ENCODE measurements at places on chromosomes 12 and 14. TPM values are rescaled to one million over a fixed set of nuclear protein-coding genes. Genes with fewer than 3 reads are reported as not detected.

DNA sequence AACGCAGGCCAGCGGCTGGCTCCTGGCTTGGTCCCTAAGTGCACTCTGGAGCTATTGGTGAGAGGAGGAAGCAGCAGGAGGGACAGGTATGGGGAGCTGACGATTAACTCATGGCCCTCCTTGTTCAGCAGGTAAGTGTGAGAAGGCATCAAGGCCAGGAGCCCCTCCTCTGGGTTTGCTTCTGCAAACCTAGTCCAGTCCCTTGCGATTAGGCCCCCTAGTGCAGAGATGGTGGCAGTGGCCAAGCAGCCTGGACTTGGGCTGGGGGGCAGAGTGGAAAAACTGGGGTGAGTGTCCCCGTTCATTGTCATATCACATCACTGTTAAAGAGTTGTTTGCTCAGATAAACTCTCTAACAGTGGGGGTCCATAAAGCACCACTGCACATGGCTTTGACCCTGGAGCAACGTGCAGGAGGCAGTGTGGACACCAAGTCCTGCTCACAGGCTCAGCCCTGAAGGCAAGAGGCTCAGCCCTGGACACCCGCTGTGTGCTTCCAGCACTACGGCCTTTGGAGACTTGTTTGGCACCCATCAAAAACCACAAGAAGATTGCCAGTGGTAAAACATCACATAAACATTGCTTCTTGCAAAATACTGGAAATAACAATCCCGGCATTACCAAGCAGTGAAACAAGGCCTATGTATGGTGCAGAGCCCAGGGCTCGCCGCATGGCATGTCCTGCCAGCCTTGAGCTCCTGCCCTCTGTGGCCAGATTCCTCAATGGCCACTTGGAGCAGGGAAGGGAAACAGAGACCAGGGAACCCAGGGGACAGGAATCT is 184.3 kb upstream of the RTL1 start:
- DNase-seq = peak; percentile 40

DNA sequence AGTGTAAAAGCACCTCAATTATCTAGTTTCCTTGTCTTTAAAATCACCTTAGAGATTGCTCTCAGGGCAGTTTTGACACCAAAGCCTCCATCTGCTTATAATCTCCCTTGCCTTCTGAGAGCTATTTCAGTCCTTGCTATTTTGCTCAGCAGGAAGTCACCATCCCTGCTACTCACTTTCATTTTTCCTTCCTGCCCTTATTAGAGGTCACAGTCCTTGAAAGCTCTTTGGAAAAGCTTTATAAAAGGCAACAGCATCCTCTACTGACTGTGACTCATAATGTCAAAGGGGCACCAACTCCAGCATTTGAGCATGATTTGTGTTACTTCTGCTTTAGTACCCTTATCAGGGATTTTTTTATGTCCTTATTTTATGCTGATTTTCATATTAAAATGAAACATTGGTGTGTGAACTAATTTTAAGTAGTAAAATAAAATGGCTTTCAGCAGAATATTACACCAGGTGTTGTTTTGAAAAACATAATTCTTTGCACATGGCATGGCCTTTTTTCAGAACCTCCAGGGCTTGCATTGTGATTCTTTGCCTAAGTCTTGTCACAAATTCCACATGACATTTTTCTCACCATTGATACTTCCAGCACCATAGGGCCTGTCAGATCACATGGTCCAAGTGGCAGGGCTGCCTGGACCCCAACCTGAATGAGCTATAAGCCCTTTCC is 213.0 kb downstream of the ADAMTS20 start:
- peak; percentile 74 for DNase-seq

GRCh38 chr12:64385468-64385867 is 5.1 kb downstream of the C12orf56 start:
- peak; percentile 46 for DNase-seq

- DNase-seq = no peak
Measured at GRCh38 chr12:559208-559905, 99.6 kb downstream of the B4GALNT3 start.

DNA sequence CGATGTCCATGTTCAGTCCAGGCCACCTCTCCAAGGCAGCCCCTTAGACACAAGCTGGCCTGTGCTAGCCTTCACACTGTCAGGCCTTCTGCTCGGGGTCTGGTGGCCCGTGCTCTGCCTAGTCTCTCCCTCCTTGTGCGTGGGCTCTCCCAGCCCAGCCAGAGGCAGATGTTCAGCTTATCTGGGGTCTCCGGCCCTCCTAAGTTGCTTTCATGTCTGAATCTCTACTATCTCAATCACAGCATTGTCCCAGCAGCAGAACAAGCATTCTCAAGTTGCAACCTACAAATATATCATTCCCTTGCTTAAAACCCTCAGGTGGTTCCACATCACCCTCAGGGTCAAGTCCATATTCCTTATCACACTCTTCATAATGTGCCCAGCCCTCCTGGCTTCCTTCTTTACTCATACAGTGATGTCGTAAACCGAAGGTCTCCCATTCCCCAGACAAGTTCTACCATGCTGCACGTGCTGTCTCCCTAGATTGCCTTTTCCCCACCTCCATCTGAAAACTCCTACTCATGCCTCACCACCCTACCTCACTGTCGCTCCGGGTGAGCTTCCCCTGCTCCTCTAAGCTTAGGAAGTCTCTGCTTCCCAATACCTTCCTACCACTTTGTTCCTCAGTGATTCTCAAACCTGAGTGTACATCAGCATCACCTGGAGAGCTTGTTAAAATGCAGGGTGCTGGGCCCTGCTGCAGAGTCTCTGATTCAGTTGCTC is 1.5 kb downstream of the KRT73 start:
- no peak for DNase-seq

- peak; percentile 44 for DNase-seq
Measured at GRCh38 chr12:106303202-106303820, 778 bp downstream of the TCP11L2 start.

GRCh38 chr12:27937768-27938167 is 34.8 kb downstream of the PTHLH start:
- no peak for DNase-seq

DNA sequence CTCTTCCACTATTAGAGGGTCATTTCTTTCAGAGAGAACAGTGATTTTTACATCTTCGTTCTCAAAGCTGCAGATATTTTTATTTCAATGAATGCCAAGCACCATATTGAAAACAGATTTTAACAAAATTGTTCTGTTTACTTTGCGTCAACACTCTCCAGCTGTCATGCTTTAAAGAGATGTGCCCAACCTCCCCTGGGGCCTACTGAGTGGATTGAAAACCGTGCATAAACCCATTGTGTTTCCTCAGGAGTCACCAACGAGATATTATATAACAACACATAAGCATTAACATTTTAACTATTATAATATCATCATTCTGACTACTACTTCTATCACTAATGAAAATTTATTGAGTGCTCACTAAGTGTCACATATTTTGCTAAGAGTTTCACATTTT is 81.6 kb downstream of the MYF5 start:
- no peak for DNase-seq

- DNase-seq = peak; percentile 71
Measured at GRCh38 chr12:111413442-111414086, 7.8 kb downstream of the SH2B3 start.

DNA sequence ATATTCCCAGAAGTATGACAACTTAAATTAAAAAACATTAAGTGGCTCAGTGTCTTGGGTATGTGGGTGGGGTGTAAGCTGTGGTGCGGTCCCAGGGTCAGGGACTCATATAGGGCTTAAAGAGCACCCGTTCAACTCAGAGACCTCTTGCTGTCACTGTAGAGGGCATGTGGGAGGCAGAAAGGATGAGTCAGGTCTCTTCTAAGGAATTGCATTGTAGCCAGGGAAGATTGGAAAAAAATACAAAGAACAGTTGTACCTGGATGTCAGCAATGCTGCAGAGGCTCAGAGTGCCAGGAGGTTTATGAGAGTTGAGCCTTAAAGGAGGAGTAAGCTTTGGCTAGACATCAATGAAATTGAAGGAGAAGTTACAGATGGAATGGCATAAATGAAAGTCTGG is 104.1 kb downstream of the MYRFL start:
- peak; percentile 42 for DNase-seq

DNA sequence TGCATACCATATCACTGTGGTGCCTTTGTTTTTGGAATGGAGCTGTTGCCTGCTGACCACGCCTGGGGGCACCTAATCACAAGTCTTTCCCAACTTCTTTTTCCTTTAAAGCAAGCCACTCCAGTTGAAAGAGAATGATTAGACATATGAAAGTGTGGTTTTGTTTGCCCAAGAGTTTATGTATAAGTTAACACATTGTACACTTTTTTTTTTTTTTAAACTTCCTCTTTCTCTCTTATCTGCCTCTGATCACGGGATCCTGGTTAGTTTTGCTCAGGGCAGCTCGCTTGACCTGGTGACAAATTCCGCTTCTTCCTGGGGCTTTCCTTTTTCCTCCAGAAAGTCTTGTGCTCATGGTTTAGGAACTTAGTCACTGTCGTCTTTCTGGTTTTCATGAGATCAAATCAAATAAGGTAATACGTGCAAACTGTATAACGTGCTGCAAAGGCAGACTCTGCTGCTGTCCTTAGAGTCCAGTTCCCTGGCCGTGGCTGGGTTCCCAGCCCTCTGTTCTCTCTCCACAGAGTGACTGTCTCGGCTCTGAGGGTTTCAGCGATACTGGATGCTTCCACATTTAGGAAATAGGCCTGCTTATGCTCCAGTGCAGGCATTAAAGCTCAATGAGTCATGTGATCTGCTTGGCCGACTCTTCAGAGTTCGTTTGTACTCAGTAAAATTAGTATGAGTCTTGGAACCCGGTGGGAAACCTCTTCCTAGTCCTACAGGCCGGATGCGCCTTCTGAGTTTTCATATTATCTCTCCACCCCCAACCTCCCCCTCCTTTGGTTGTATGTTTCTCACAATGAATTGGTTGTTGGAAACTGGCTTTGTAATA is 15.2 kb downstream of the RASSF3 start:
- peak; percentile 89 for DNase-seq

DNA sequence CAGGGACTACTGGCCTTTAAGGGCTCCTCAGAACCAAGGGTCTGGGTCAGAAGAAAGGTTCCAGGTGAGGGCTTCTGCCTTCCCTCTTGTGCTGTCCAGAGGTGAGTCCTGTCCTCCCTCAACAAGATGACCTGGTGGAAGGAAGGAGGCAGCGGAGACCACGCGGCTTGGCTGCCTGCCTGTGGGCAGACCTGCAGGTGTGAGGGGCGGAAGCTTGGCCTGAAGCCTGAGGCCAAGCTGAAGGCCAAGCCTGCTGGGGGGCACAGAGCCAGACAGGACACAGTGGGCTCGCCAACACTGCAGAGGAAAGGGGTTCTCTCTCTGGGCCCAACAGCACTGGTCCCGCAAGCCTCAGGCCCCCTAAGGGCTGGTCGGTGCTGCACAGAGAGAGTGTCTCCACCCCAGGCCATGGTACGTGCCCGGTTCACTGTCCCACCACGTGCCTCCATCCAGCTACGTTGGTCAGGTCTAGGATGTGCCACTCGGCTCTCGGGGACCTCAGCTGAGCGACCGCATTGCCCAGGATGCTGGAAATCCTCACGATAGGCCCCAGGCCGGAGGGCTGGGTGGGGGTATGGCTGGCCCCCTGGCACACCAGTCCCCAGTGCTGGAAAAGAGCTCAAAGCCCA is 170.0 kb upstream of the PRMT8 start:
- DNase-seq = no peak

GRCh38 chr12:130870442-130871285 is 1.2 kb upstream of the RAN start:
- peak; percentile 92 for DNase-seq

Gene CEP170B
- 50.3 TPM for total RNA-seq

Gene SALL2
- total RNA-seq = 34.5 TPM

Gene MGAT2
- 55.5 TPM for total RNA-seq

Gene GPR84
- not detected for total RNA-seq

Gene FAM90A1
- not detected for total RNA-seq
